ENCODE measurements at places on chromosomes 1 and 21.

- no peak for DNase-seq
Measured at GRCh38 chr21:24628046-24628445, 979.2 kb downstream of the MRPL39 start.

DNA sequence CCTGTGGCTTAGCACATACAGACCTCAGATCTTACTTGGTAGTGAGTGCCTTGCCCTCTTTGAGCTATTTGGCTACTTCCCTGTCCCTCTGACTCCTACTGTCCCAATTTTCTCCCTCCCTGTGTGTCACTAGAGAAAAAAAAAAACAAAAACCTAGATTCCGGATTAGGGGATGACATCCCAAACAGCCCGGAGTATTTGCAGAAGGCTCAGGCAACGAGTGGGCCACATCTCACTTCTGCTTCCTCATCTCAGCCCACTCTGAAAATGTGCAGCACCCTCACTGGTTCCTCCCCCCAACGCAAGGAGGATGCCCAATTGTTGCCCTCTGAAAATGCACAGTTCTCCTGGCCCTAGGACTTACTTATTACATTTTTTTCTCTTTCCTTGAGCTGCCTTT lies 4.9 kb downstream of the NHLH1 start:
- DNase-seq, result peak; percentile 21

DNA sequence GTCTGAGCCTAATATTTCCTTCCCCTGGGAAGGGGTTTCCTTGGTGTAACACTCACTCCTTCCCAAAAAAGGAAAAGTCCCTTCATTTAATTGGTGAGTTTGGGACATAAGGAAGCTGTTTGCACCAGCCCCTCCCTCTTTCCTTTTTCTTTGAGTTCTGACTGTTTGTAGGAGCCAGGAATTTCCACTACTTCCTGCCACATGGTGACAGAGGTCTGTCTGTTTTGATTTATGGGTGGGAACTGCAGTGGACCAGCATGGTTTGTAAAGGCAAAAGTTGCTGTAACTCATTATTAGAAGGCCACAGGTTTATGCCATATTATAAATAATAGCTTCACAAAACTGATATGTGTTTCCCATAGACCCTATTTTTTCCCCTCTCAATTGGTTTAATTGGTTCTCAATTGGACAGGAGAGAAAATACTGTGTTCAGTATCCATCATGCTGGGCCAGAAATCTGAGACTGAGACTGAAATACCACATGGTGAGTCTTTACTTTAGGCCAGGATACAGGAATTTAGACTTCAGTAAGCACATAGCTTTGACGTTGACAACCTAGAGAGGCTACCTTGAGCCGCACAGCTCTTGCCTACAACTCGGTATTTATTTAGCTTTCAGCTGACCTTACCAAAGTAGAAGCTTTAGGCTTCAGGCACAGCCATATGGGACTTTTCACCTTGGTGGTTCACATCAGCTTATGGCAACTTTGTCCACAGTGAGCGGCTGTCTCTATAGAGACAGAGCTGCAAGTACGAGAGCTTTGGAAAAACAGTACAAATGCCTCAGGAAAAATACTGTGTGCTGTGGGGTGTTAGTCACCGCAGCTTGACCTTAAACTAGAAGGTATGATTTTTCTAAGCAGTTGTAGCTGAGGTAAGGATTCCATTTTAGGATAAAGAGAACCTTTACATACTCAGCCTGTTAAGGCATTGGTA lies 40.0 kb upstream of the RGS7 start:
- no peak for DNase-seq

GRCh38 chr1:109897259-109897955 lies 13.2 kb upstream of the CSF1 start:
- DNase-seq, result no peak

DNA sequence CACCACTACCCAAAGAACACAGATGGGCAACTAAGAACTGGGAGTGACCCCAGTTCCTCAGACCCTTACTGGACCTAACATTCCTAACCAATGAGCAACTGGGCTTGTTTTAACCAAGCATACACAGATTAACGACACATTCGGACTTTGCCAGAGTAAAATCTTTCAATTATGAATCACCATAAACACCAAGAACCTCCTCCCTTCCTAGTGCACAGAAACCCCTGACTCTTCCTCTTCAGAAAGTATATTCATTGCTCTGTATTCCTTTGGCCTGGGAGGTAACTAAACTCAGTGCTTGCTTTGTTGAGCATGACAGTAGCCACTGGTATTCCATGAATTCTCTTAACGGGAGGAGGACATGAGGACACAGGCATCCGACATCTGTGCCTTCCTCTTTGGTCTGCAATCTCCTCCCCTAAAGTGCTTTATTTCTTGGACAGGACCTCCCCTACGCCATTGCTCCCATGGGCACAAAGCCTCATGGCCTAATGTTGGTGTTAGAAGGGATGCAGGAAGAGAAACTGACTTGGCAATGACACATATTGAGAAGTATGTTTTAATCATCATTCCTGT lies 42.7 kb downstream of the SEC16B start:
- DNase-seq, result no peak

DNA sequence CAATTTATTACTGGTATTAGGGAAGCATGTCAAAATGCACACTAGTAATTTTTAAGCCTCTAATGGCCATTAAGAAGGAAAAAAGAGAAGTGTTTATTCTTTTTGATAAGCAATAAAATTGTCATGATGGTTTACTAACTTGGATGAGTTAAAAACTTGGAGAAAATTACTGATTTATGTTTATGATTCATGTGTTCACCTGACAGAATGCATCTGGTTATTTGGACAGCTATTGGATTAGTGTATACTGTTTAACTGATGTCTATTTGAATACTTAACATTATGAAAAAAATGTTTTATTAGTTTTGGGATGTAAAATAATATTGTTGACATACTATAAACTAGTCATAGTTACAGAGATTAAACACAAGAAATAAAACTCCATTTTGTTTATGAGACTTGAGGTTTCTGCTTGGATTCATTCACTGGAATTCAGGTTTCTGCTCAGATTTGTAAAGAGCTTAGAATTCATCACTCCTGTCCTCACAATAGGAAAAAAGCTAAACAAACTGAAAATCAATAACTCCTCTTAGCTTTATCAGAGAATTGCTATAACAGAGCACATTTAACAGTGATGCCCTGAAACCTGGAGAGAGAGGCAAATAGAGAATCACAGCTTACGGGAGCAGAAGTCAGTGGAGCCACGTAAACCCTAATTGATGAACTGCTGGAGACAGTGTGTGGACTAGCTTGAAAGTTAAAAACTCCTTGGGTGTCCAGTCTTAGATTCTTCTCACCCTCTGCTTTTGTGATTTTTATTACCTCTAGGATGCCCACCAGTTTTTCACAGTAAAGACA lies 56.7 kb downstream of the RALGPS2 start:
- no peak for DNase-seq

Measured in right atrium auricular region (tissue), 2 donors.